ENCODE measurements at places on chromosomes 2 and 18.

DNA sequence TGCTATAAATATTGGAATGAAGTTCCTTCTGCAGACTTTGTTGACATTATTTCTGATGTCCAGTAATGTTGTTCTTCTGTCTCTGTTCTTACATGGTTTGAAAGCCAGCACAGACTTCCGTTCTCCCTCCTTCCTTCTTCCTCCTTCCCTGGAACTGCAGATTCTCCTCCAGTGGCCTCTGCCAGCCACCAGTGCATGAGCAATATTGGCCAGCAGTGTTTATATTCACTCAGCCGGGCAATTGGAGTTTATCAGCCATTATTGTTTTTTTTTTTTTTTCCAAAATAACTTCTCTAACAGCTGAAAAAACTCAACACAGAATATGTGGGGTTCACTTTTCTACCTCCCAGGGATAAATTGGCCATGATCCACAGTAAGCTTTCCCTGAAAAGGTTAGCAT, 86.8 kb downstream of the ADCYAP1 start:
- no peak for ATAC-seq

- ATAC-seq, result no peak
Measured at GRCh38 chr2:20666304-20667150, at the start of gene GDF7. Gene GDF7, plus strand, starts transcription at chr2:20667144. Its CDS starts 96 bp downstream, at chr2:20667240.

- ATAC-seq, result no peak
Measured at GRCh38 chr2:180516232-180516631, 464.2 kb upstream of the UBE2E3 start.

GRCh38 chr2:144529841-144530240, 9.9 kb upstream of the ZEB2 start:
- ATAC-seq, result no peak

- no peak for ATAC-seq
Measured at GRCh38 chr18:78754311-78755043, 225.1 kb upstream of the SALL3 start.

DNA sequence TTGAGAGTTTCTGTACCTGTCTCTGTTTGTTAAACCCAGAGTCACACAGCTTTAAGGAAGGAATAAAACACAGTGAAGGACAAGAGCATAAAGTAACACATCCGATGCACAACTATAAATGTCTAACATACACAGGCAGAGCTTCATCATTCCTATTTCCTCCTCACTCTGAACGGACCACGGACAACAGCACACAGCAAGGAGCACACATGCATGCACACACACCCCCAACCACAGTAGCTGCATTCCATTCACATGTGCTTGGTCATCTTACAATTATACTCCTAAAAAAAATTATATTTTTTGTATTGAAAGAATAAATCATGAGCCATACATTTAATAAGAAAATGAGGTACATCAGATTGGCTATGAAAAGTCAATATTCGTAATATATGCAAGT, 58.3 kb downstream of the ID2 start:
- ATAC-seq, result no peak

DNA sequence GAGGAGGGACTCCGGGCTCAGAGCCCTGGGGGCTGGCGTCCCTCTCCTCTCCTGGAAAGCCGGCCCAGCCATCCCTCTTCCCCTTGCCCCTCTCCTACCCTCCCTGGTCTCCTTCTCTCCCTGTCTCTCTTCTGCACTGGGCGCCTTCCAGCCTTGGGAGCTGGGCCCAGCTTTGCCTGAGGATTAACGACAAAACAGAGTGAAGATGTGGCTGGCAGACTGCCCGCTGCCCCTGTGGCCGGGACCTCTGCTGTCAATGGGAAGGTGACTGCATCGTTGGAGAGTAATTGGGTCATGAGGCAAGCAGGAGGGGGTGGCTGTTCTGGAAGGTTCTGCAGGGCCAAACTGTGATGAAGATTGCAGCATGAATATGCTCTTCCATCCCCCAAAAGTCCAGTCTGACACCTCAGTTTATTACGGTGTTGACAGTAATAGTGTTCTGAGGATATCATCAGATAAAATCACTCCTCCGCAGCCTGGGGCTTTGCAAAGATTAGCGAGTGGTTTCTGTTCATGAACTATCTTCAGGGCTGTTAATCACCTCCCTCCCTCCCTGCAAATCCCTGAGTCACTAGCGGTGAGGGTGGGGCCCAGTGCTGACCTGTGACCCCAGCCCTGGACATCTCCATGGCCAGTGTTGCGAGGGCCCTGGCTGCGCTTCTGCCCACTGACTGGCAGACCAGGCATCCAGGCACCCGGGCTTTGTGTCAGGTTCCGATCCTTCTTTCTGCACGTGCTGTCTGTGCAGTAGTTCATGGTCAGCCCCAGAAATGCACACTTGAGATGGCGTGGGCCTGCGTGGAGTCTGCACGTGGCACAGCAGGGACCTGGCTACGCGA, 23.0 kb downstream of the RTP5 start:
- no peak for ATAC-seq

- ATAC-seq, result no peak
Measured at GRCh38 chr2:226673314-226673723, 126.3 kb downstream of the IRS1 start.

GRCh38 chr2:43724728-43725526, 48.7 kb upstream of the C1GALT1C1L start:
- no peak for ATAC-seq

GRCh38 chr18:9216459-9216858, 79.9 kb downstream of the ANKRD12 start:
- no peak for ATAC-seq

DNA sequence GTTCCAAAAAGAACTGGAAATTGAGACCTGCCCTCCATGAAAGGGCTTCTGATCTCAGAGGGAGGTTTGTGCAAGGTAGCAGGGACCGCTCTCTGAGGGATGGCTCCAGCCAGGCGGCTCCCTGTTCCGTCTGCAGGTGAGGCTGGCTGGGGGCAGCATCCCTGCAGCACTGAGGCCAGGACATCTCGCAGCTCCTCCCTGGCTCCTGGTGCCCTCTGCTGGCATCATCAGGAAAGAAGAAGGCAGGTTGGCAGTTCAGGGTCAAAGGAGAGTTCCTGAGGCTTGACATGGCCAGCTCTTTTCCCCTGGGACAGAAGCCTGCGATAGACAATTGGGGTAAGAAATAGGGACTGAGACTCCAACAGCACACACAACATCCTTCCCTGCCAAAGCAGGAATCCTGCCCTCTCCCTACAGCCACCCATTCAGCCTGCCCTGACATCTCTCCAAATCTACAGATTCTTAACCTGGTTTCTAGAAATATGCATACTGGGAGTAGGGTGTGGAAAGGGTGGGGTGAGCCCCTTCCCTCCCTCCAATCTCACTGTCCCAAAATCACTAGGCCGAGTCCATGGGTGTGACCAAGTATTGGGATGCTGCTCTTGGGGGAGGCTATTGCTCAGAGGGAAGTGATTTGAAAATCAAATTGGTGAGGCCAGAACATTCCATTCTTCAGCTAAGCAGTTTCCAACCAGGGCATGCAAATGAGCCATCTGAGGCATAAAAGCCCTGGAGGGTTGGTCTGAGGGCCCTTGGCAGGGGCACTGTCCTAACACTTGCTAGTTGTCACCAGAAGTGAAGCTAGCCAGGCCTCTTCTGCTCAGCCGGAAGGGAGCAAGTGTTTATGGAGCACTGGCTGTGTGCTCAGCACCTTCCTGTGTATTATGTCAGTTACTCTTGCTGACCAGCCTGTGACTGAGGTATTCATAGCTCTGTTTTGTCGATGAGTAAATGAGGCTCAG, 185.4 kb downstream of the TFCP2L1 start:
- no peak for ATAC-seq

GRCh38 chr2:17930773-17931172, 52.3 kb downstream of the KCNS3 start:
- ATAC-seq, result no peak

DNA sequence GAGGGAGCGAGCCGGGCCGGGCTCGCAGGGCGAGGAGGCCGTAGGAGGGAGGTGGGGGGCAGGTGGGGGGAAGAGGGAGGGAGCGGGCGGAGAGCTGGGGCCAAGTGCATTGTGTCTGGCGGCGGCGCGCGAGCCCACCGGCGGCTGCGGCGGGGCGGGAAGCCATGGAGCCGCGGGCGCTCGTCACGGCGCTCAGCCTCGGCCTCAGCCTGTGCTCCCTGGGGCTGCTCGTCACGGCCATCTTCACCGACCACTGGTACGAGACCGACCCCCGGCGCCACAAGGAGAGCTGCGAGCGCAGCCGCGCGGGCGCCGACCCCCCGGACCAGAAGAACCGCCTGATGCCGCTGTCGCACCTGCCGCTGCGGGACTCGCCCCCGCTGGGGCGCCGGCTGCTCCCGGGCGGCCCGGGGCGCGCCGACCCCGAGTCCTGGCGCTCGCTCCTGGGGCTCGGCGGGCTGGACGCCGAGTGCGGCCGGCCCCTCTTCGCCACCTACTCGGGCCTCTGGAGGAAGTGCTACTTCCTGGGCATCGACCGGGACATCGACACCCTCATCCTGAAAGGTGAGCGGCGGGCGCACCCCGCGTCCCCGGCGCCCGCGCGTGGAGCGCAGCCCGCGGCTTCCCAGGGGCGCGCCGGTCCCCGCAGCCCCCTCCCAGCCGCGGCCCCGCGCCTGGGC, at the start of gene TMEM178A:
TSS of gene TMEM178A (plus strand) at position 107 of the 680 bp plus-strand sequence. CDS start at position 165, 58 bp downstream.
- no peak for ATAC-seq

GRCh38 chr2:198660501-198660900, 797.2 kb downstream of the SATB2 start:
- ATAC-seq, result no peak

DNA sequence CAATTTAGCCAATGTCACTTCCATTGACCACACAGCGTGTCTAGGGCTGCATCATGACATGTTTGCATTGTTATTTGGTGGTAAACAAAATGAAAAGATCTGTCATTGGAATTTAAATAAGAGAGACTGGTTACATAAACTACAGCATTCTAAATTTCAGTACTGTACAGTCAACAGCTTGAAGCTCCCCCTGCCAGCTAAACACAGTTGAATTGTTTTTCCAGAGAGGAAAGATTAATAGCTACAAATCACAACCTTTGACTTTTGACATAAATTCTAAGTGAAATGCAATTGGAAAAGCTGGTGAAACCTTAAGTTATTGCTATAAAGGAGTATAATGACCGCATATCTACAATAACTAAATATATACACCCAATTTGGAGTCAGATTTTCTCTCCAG, 1600.0 kb upstream of the ACVR2A start:
- no peak for ATAC-seq

GRCh38 chr2:218895326-218895725, 14.7 kb downstream of the WNT10A start:
- no peak for ATAC-seq

DNA sequence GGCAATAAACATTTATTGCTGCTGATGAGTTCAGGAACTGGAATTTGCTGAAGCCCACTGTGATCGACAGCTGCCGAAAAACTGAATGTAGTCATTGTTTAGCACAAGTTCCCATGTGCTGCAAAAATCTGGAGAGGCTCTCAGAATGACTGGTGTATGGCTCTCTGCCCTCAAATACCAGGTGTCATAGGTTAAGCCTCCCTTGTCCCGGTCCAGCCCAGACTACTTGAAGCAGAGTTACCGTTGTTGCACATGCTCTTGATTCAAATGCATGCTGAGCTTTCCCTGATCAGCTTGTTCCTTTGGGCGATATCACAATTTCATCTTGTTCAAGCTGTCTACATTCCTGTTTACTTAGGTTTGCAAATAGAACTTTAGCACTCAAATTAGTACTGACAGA, 625.2 kb downstream of the CPS1 start:
- ATAC-seq, result no peak

Measured in activated T-helper 17 cell treated with anti-CD3 and anti-CD28 coated beads, Interleukin-2, amount 50 U/mL, for 72 hours (primary cell).